ENCODE measurements at places on chromosomes 6 and 20. TPM values are rescaled to one million over a fixed set of nuclear protein-coding genes. Genes with fewer than 3 reads are reported as not detected.

CST4 gene
- not detected for total RNA-seq

DNA sequence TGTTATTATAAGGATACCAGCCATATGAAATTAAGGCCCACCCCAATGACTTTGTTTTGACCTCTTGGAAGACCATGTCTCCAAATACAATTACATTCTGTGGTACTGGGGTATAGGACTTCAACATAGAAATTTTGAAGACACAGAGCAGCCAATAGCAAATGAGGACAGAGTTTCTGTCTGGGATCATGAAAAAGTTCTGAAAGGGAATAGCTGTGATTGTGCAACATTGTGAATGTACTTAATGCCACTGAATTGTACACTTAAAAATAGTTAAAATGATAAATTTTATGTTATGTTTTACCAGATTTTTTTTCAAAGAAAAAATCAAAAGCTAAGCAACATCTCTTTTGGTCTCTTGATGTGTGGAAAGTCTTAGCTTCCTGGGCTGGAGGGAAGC lies 27.0 kb upstream of the AGPAT4 start:
- DNase-seq = no peak

PTPRT gene
- total RNA-seq = not detected

DSP gene
- total RNA-seq = 3.4 TPM

- no peak for DNase-seq
Observed at GRCh38 chr20:668638-669037, 7.0 kb downstream of the SCRT2 start.

NUS1 gene
- total RNA-seq = 15.8 TPM

ERVFRD-1 gene
- total RNA-seq = not detected

- DNase-seq = no peak
Observed at GRCh38 chr6:106124015-106124414, 37.9 kb downstream of the PRDM1 start.

GRCh38 chr6:91694016-91694654 lies 1107.3 kb upstream of the MAP3K7 start:
- DNase-seq = peak; percentile 43

- DNase-seq = peak; percentile 87
Observed at GRCh38 chr6:42569102-42570028, 5.5 kb downstream of the UBR2 start.

LGSN gene
- total RNA-seq = not detected

CLDN20 gene
- not detected for total RNA-seq

- peak; percentile 25 for DNase-seq
Observed at GRCh38 chr20:62642666-62643520, 590 bp downstream of the SLCO4A1 start.

PAK5 gene
- not detected for total RNA-seq

DNA sequence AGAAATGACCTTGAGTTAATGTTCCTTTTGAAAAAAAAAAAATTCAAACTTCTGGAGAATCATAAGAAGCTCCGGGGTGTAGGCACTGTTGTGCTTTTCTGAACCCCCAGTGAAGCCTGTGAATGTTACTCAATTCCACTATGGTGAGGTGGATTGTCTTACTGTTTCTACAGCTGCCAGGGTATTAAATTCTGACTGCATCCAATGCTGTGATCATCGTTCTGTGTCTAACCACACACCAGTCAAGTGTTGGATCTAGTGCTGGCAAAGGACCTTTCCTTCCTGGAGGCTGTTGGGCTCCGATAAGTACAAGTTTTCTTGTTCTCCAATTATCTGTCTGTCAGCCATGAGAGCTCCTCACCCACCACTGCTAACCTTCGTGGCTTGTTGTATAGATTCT lies 162.0 kb upstream of the EPHA7 start:
- DNase-seq = no peak

GRCh38 chr6:157406661-157407060 lies 25.7 kb downstream of the ZDHHC14 start:
- DNase-seq = no peak

GRCh38 chr6:144390886-144391285 lies 105.8 kb downstream of the UTRN start:
- no peak for DNase-seq

- DNase-seq = no peak
Observed at GRCh38 chr6:163019926-163020325, 292.2 kb downstream of the PACRG start.

DNA sequence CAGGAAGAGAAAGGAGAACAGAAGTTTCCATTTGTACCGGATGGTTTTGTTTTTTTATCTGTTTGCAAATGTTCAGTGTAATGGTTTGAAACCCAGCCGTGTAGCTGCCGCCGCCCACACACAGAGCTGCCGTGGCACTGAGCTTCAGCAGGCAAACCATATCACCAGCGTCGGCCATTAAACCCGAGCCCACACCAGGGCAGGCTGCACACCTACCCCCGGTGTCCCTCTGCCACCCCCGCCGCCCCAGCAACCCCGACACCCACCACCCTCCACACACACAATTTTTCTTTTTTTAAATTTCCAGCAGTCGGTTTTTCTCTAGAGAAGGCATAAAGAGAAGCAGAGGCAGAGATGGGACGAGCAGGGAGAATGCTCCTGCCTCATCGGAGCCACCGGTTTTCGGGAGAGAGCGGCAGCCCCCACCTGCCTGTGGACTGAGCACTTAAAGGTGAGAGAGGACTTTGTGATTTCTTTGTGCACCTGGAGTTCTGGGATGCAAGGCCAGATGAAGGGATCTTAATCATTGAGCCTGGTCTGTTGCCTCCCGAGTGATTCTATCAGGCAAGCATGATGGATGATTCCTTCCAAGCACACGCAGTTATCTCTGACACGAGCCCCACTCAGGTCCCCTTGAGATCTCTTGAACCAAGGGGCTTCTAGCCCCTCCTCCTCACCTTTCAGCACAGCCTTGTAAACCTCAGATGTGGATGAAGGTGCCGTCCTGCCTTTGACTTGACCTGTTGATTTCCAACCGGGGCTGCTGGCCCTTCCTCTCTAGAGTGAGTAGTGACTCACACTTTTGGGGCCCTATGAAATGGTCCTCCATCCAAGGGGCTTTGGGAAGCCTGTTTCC lies 17.5 kb upstream of the ZNF831 start:
- no peak for DNase-seq

DNA sequence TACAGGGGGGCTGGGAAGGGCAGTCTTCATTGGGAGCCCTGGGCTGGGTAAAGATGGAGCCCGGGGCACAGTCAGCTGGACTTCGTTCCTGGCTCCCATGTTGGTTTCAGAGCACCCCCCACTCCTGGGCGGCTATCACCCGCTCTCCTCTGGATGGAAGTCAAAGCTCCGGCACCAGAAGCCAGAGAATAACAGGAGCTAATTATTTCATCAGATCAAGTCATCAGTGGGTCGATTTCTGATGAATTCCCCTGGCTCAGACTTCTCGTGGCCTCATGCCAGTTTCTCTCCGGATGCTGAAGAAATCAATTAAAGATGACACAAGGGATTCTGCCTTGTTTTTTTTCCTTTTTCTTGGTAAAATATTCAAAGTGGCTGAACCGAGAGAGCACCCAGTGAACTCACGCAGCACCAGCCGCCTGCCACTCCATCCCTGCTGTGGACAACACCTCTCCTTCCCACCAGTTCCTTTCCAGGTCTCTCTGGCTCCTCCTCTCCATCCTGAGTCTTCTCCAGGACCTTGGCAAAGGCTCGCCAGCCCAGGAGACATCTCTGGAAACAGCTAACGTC lies 22.5 kb downstream of the SULF2 start:
- no peak for DNase-seq

GRCh38 chr6:36301085-36301658 lies 31.3 kb downstream of the PNPLA1 start:
- no peak for DNase-seq

DNA sequence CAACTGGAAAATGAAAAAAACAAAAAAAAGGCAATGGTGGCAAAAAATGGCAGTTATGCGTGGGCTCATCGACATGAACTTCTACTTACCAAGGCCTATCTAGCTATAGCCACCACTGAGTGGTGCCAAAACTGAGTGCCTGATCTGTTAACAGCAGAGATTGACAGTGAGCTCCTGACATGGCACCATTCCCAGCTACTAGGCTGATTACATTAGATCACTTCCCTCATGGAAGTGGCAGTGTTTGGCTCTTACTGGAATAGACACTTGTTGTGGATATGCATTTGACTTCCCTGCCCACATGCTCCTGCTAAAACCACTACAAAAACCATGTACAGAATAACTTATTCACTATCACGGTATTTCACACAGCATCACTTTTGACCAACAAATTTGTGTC lies 216.1 kb upstream of the SGK1 start:
- no peak for DNase-seq

DNA sequence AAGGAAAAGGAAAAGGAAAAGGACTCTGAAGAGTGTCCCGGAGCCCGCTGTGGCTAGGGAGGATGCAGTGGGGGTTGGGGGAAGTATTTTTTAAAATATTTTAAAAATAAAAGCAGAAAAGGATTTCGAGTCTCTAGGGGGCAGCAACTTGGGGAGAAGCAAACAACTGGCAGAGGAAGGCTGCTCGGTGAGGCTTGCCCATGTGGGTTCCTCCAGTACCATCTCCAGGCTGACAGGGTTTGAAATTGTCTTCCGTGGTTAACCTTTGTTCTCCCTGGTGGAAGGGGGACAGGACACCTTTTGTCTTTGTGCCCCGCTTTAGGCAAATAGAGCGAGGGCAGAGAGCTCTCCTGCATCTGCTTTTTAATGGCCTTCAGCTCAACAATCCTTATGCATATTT lies 60.4 kb upstream of the SNX9 start:
- DNase-seq = no peak

MAP7 gene
- 2.1 TPM for total RNA-seq

GRCh38 chr6:99036672-99037071 lies 88.9 kb upstream of the FBXL4 start:
- DNase-seq = no peak

- DNase-seq = no peak
Observed at GRCh38 chr6:138318741-138319375, 58.8 kb upstream of the SMIM28 start.

AKAP7 gene
- total RNA-seq = 9.6 TPM

EEF1A2 gene
- 203 TPM for total RNA-seq

DNA sequence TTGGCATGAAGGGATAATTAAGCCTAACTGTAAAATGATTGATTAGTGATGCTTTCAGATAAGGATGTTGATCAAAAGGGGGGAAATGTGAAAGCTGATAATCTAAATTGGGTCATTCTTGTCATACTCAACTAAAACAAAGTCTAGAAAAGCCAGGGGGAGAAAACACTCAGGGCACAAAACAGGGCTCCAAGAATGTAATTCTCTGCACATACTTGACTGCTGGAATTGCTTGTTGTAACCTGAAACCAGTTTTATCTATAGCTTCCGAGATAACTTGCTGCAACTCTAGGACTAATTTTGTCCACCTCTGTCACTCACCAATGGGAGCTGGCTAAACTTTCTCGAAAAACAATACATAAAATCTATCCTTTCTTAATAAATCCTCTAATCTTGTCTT lies 310.3 kb downstream of the CLVS2 start:
- DNase-seq = no peak

HRH3 gene
- total RNA-seq = not detected

DNA sequence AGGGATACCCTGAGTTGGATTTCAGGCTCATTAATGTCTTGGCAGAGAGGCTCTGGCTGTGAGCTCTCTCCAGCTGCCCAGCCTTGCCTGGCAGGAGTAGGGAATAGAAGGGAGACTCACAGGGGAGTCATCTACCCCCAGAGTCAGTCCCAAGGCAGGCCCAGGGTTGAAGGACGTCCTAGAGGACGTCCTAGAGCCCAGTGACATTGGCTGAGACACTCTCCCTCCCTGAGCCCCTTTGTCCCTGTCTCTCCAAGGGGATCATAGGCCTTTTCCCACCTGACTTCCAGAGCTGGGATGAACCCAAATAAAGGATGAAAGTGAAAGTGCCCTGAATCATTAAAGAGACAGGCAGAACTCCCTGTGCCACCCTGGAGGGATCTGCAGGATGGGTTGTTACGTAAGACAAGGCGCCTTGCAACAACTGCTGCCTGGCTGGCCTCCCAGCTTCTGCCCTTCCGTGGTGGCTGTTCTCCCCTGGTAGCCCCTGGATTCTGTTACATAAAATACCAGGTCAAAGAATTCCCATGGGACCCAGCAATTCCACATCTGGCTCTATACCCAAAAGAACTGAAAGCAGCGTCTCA lies 53.6 kb upstream of the SIRPA start:
- DNase-seq = no peak

EBF4 gene
- not detected for total RNA-seq

CTCFL gene
- not detected for total RNA-seq

DNA sequence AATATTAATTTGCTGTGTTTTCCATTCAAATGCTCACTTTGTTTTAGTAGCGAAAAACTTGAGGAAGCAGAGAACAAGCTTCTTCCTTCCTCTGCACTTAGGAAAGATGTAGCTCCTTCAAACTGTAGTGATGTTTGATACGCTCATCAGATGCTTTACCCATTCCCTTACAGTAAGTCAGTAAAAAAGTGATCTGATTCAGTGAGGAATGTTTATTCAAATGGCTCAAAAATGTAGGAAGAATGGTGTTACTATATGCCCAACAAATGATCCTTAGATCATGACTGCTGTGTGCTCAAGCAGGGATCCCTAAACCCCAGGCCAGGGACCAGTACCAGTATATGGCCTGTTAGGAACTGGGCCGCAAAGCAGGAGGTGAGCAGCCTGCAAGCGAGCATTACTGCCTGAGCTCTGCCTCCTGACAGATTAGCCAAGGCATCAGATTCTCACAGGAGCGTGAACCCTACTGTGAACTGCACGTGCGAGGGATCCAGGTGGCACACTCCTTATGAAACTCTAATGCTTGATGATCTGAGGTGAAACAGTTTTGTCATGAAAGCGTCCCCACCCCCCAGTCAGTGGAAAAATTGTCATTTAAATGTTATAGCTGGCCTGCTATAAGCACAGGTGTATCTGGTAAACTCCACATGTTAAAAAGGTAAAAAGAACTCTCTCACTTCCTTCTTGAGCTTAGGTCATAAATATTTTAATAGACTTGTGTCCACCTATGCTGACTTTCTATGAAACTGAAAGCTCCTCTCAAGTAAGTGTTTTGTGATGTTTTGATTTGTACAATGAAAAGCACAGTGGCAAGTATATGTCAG lies 187.2 kb downstream of the FOXC1 start:
- no peak for DNase-seq

GRCh38 chr20:37850036-37850592 lies 52.8 kb upstream of the VSTM2L start:
- no peak for DNase-seq

DNA sequence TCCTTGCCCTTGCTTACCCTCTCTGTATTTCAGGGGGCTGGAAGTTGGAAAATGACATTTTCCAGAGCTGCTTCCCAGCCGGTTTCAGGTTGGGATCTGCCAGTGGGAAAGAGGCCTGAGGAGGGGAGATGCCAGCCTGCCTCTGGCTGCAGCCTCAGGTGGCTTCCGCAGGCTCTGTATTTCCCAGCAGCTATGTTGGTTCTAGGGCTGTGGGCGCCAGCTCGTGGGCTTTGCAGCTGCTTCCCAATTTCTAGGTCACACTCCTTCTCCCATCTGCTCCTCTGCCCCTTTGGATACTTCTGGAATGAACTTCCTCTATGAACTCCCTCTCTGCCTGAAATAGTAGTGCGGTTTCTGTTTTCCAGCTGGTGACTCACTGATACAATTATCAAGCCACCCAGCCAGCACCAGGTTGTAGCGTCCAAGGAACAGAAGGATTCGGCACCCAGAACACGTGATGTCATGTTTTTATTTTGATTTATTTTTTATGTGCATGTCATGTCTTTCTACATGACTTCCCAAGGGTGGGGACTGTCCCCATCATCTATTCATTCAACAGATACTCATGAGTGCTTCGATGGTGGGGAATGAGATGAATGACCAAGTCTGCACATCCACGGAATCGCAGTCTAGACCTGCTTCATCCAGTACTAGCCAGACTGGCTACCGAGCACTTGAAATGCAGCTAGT lies 38.0 kb downstream of the TGM2 start:
- peak; percentile 93 for DNase-seq

GRCh38 chr6:132730560-132730959 lies 16.7 kb upstream of the VNN1 start:
- peak; percentile 57 for DNase-seq

GRCh38 chr6:135014353-135014832 lies 40.2 kb downstream of the HBS1L start:
- no peak for DNase-seq
